Immature natural killer cell (primary cell): ENCODE measurements at places on chromosomes 7 and 10. TPM values are rescaled to one million over a fixed set of nuclear protein-coding genes. Genes with fewer than 3 reads are reported as not detected.
A peak's percentile ranks its signal among the peaks of the same experiment; 100 is the strongest.

GRCh38 chr10:86718556-86718955 lies 37.9 kb upstream of the BMPR1A start:
- no peak overlapping the region for H3K27ac ChIP-seq
- no peaks in the 10 kb centered on the region for H3K36me3 ChIP-seq

- no peak for DNase-seq
- no peaks in the 10 kb centered on the region for H3K27me3 ChIP-seq
- H3K4me3 ChIP-seq: no peak overlapping the region
- H3K36me3 ChIP-seq: peaks cover 5% of the 10 kb centered on the region
- peaks cover 29% of the 10 kb centered on the region for H3K4me1 ChIP-seq
These were observed 57.7 kb upstream of the KCNIP2 start for GRCh38 chr10:101901340-101901739.

GRCh38 chr10:13637894-13638293 lies 51.1 kb downstream of the PRPF18 start:
- no peak for DNase-seq
- no peaks in the 10 kb centered on the region for H3K27me3 ChIP-seq
- peaks cover 56% of the 10 kb centered on the region for H3K36me3 ChIP-seq
- no peak overlapping the region for H3K4me3 ChIP-seq
- no peaks in the 10 kb centered on the region for H3K4me1 ChIP-seq
- no peak overlapping the region for H3K27ac ChIP-seq

GRCh38 chr7:156722043-156722826 lies 81.7 kb downstream of the RNF32 start:
- H3K4me3 ChIP-seq: no peak overlapping the region
- peaks cover 9% of the 10 kb centered on the region for H3K36me3 ChIP-seq
- DNase-seq: no peak
- H3K27ac ChIP-seq: no peak overlapping the region
- no peaks in the 10 kb centered on the region for H3K27me3 ChIP-seq
- H3K4me1 ChIP-seq: no peaks in the 10 kb centered on the region

- no peak for DNase-seq
- H3K27me3 ChIP-seq: peaks cover 7% of the 10 kb centered on the region
- H3K36me3 ChIP-seq: no peaks in the 10 kb centered on the region
- H3K4me3 ChIP-seq: no peak overlapping the region
- H3K27ac ChIP-seq: no peak overlapping the region
- H3K4me1 ChIP-seq: no peaks in the 10 kb centered on the region
These were observed 253.2 kb upstream of the INHBA start for GRCh38 chr7:41955893-41956675.

DNA sequence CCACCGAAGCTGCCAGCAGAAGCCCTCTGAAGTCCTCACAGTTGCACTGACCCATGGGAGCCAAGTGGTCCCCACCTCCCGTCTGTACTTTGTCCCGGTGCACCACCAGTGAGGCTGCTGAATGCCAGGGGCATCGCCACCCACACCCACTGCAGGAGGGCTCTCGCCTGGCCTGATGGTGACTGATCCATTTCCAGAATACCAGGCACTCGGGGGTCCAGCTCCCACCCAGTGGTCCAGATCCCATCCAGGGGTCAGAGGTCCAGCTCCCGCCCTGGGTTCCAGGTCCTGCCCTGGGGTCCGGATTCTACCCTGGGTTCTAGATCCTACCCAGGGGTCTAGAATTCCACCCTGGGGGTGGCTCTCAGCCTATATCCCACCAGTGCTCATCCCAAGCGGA lies 9.1 kb upstream of the JAKMIP3 start:
- H3K27me3 ChIP-seq: no peaks in the 10 kb centered on the region
- no peak for DNase-seq
- no peak overlapping the region for H3K4me3 ChIP-seq
- H3K4me1 ChIP-seq: no peaks in the 10 kb centered on the region
- H3K36me3 ChIP-seq: peaks cover 5% of the 10 kb centered on the region
- no peak overlapping the region for H3K27ac ChIP-seq

The SPOCK2 gene
- polyA plus RNA-seq: 58.8 TPM

DNA sequence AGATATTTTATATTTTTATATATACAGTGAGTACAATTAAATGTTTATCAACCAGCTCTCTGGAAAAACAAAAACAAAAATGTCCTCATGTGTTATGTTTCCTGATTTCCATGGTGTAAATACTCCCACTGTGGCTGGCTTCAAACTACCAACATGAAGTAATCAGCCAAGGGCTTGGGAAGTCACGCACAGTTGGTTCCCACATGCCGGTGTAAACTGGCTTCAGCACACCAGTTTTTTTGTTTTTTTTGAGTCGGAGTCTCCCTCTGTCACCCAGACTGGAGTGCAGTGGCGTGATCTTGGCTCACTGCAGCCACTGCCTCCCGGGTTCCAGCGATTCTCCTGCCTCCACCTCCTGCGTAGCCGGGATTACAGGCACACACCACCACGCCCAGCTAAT lies 11.8 kb downstream of the OSBPL3 start:
- no peak for DNase-seq
- peaks cover 93% of the 10 kb centered on the region for H3K4me1 ChIP-seq
- no peaks in the 10 kb centered on the region for H3K36me3 ChIP-seq
- H3K27me3 ChIP-seq: peaks cover 2% of the 10 kb centered on the region
- no peak overlapping the region for H3K27ac ChIP-seq

The ACSM6 gene
- polyA plus RNA-seq: not detected

DNA sequence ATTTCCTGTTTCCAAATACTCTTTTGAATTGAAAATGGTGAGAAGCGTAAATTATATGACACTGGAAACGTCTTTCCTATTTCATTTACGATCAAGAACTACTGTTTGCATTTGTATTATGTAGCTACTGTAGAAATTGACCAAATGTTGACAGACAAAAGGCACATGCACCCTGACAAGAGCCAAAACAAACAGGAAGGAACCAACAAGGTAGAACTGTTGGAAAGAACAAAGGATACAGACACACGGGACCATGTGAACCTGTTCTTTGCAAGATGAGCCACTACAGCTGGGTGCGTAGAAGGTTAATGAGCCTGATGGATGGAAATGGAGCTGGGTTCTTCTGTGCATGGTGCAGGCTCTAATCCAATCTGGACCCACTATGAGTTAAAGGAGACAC lies 48.4 kb upstream of the FZD8 start:
- H3K36me3 ChIP-seq: no peaks in the 10 kb centered on the region
- no peaks in the 10 kb centered on the region for H3K4me1 ChIP-seq
- no peak overlapping the region for H3K27ac ChIP-seq
- H3K4me3 ChIP-seq: no peak overlapping the region

- no peaks in the 10 kb centered on the region for H3K36me3 ChIP-seq
- peaks cover 4% of the 10 kb centered on the region for H3K27me3 ChIP-seq
- no peaks in the 10 kb centered on the region for H3K4me1 ChIP-seq
- no peak for DNase-seq
- no peak overlapping the region for H3K27ac ChIP-seq
These were observed 210.1 kb upstream of the STK17A start for GRCh38 chr7:43372676-43373355.

- H3K36me3 ChIP-seq: no peaks in the 10 kb centered on the region
These were observed 21.3 kb upstream of the HSPB1 start for GRCh38 chr7:76281006-76281705.

- DNase-seq: no peak
- H3K27me3 ChIP-seq: peaks cover 1% of the 10 kb centered on the region
- H3K4me1 ChIP-seq: peaks cover 30% of the 10 kb centered on the region
- no peak overlapping the region for H3K27ac ChIP-seq
These were observed 8.0 kb downstream of the KDM7A start for GRCh38 chr7:140168816-140169215.

The TRIM73 gene
- 3.6 TPM for polyA plus RNA-seq

GRCh38 chr10:35433851-35434426 lies 97.6 kb downstream of the CCNY start:
- H3K36me3 ChIP-seq: peaks cover 10% of the 10 kb centered on the region
- no peak overlapping the region for H3K27ac ChIP-seq
- H3K27me3 ChIP-seq: peaks cover 5% of the 10 kb centered on the region
- DNase-seq: no peak
- H3K4me3 ChIP-seq: no peak overlapping the region
- H3K4me1 ChIP-seq: peaks cover 73% of the 10 kb centered on the region

DNA sequence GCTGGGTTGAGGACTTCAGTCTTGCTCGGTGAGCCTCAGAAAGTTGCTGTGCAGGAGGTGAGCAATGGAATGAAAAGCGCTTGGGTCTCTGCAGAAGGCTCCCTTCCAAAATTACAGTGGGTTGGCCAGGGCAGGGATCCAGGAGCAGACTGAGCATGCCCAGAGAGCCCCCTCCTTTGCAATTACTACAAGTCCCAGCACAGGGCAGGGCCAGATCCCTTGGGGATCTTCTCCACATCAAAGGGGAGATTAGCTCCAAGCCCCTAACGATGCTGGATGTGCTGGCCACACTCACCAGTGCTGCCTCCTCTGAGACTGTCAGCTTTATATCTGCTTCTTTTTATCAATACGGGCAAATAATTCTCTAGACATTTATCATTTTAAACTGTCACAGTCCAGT lies 337.5 kb downstream of the RPS24 start:
- no peak overlapping the region for H3K27ac ChIP-seq
- no peak for DNase-seq
- H3K4me3 ChIP-seq: no peak overlapping the region
- H3K27me3 ChIP-seq: no peaks in the 10 kb centered on the region
- no peaks in the 10 kb centered on the region for H3K4me1 ChIP-seq
- H3K36me3 ChIP-seq: no peaks in the 10 kb centered on the region

DNA sequence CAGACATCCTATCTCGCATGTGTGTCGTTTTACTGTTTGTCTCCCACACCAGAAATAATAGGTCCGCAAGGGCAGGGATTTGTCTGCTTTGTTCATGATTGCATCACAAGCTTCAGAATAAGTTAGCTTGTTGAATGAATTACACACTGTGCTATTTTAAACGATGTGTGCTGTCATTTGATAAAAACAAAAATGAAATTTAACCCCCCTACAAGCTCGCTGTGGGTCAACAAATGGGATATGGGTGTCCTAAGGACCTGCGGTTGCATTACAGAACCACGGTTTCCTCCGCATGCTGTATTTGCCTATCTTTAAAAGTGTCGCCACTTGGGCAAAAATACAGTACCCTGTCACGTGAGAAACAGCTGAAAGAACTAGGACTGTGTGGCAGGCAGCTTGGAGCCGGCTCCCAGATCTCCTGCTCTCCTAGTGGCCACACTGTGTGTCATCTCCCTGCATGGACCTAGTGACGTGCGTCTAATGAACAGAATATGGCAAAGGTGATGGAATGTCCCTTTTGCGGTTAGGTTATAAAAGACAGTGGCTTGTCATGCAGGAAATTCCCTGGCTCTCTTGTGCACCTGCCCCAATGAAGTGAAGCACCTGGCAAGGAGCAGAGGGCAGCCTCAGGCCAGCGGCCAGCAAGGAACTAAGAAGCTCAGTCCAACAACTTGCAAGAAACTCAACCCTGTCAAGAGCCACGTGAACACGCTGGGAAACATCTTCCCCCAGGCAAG lies 32.9 kb upstream of the CRYGN start:
- DNase-seq: no peak
- no peaks in the 10 kb centered on the region for H3K27me3 ChIP-seq
- H3K4me3 ChIP-seq: peak overlapping the region; percentile 36
- H3K4me1 ChIP-seq: peaks cover 77% of the 10 kb centered on the region
- H3K36me3 ChIP-seq: peaks cover 26% of the 10 kb centered on the region
- H3K27ac ChIP-seq: peak overlapping the region; percentile 52

DNA sequence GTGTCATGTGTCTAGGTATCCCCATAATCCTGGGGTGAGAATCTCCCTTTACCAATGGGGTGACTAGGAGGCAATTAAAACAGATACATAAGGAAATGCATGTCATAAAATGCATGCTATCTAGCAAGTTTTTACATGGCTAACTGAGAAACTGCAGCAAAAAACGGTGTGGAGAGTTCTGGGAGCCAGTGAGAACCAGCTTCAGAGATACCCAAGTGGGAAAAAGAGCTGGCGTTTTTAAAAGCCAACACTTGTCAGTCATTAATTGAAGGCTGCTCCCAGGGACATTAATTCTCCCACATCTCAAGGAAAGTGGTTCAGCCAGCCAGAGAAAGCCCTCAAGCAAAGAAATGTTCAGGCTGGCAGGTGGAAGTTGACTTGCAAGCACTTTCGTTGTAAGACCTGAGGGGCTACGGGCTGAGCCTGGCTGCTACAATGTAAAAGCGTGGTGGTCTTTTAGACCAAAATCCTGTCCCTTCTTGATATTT lies 28.1 kb downstream of the ST8SIA6 start:
- peaks cover 77% of the 10 kb centered on the region for H3K4me1 ChIP-seq
- no peak for DNase-seq
- H3K36me3 ChIP-seq: no peaks in the 10 kb centered on the region
- H3K4me3 ChIP-seq: peak overlapping the region; percentile 86

The VENTX gene
- 0.24 TPM for polyA plus RNA-seq

DNA sequence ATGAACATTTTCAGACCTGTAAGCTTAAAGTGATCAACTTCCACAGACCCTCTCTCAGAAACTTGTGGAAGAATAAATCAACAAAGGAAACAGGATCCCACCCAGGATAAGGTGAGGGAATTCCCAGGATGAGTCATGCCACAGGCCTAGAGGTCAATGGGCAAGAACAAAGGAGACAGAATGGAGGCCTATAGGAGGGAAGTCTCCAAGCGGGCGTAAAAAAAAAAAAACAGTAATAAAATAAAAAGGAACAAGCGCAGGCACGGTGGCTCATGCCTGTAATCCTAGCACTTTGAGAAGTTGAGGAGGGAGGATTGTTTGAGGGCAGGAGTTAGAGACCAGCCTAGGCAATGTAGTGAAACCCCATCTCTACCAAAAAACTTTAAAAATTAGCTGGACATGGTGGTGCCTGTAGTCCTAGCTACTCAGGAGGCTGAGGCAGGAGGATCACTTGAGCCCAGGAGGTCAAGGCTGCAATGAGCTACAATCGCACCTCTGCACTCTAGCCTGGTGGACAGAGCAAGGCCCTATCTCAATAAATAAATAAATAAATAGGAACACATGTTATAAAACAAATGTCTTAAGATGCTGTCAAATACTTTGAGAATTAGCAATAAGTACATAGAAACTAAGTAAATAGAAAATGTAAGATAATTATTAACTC lies 8.4 kb downstream of the SORBS1 start:
- H3K36me3 ChIP-seq: peaks cover 4% of the 10 kb centered on the region
- DNase-seq: no peak
- no peak overlapping the region for H3K27ac ChIP-seq
- H3K27me3 ChIP-seq: peaks cover 5% of the 10 kb centered on the region
- no peaks in the 10 kb centered on the region for H3K4me1 ChIP-seq

DNA sequence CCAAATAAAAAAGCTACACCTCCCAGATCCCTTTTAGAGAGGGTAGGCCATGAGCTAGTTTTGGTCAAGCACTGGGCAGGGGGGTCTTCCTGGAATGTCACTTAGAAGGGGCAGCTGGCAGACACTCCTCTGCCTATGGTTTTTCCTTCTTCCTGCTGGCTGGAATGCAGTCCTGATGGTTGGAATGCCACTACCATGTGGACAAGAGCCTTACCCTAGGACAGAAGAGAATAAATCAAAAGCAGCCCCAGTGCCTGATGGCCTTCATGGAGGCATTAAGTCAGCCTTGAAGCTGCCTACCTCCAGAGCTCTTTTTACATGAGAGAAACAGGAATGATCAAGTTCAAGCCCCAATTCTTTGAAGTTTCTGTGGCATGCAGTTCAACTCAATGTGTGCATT lies 43.5 kb upstream of the SORBS1 start:
- peak overlapping the region; percentile 34 for H3K27ac ChIP-seq
- H3K4me1 ChIP-seq: no peaks in the 10 kb centered on the region
- DNase-seq: no peak
- H3K4me3 ChIP-seq: no peak overlapping the region
- peaks cover 14% of the 10 kb centered on the region for H3K36me3 ChIP-seq
